ENCODE measurements at places on chromosomes 16 and 17.
A peak's percentile ranks its signal among the peaks of the same experiment; 100 is the strongest.

DNA sequence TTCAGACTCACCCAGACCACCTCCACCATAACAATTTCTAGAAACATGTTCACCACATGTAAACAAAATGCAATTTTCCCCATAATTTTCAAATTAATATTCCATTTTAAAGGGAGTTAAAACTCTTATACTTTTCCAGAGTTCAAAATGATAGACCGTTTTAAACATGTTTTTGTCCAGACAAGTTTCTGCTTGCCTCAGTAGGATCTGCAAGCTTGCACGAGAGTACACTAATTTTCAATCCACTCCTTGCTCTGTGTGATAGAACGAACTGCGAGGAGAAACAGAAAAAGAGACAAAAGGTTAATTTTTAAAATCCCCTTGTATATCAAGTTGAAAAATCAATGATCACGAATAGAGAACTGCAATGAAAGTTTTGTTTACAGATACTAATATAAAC is 7.1 kb downstream of the FAHD1 start:
- no peak for DNase-seq

GRCh38 chr17:42608305-42609181 is 631 bp downstream of the RETREG3 start:
- DNase-seq = no peak

DNA sequence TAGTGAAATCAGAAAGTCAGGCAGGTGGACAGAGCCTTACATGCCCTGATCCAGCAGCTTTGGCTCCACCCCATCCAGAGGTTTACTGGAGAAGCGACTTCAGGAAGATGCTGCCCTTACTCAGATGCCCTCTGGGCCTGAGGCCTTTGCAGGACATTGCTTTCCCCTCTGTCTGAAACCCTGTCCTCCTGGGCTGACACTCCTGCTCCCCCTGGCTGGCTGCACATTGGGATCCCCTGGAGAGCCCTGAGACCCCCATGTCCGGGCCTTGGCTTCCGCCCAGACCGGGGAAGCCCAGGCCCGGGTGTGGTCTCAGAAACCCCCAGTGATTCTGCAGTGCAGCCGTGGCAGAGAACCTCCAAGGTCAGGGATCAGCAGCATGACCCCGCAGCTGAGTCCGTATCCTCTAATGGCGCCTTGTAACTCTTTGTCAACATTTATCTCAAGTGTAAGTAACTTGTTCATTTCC is 36.6 kb downstream of the BCO1 start:
- no peak for DNase-seq

DNA sequence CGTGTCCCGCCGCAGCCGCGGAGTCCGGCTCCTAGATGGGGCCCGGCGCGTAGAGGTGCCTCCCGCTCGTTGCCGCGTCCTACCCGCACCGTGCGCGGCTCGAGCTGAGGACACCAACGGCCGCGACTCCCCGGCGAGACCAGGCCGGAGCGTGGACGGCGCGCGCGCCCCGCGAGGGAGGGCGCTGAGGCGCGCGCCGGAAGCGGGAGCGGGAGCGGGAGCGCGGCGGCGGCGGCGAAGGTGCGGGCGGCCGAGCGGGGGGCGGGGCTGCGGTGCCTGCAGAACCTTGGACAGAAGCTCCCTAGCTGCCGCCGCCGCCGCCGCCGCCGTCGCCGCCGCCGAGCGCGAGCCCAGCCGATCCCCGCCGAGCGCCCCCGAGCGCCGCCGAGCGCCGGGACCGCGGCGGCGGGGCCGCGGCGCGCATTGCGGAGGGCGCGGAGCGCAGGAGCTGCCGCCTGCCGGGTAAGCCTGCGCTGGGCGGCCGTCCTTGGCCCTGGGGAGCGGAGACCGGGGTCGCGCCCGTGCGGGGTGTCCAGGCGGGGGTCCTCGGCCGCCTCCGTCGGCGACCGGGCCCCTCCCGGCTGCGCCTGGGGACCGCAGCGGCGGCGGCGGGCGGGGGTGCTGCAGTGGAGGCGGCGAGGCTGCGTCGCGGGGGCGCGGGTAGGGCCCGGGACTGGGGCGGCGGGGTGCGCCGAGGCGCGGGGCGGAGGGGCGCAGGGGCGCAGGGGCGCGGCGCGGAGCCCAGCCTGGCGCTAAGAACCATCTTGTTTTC is at the start of gene CDK5R1:
Gene CDK5R1 (plus strand): TSS at position 293 of the 772 bp plus-strand sequence. CDS start 628 bp downstream, outside the sequence.
- DNase-seq = peak; percentile 66

GRCh38 chr17:62703261-62703775 is 75.8 kb downstream of the MRC2 start:
- DNase-seq = no peak

DNA sequence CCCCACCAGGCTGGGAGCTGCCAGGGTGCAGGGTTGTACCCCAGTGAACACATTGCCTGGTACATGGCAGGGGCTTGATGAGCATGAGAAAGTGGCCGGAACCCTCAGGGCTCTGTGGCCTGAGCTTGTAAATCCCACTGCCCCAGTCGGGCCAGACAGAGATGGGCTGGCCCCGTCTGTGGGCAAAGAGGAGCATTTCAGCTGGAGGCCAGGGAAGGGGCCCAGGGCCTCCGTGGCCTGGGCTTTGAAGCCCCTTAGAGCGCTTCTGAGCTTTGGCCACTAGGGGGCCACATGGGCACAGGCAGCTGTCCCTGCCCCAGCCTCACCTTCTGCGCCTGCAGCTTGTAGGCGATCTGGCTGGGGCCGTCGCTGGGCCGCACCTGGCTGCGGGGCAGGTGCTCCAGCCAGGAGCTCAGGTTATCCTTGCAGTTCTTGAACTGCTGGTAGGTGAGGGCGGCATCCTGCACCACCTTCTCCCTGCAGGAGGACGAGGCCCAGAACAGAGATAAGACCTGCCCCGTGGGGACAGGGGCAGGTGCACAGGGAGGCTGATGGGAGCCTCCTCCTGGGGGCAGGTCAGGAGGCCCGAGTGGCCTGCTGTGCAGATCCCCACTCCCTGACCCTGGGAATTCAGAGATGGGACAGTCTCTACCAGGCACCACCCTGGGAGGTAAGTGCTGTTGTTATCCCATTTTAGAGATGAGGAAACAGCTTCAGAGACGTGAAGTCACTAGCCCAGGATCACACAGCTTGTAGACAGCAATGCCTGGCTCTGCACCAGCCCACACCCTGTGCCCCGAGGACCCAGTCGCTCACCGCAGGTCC is 12.8 kb downstream of the EVPL start:
- DNase-seq = peak; percentile 82

DNA sequence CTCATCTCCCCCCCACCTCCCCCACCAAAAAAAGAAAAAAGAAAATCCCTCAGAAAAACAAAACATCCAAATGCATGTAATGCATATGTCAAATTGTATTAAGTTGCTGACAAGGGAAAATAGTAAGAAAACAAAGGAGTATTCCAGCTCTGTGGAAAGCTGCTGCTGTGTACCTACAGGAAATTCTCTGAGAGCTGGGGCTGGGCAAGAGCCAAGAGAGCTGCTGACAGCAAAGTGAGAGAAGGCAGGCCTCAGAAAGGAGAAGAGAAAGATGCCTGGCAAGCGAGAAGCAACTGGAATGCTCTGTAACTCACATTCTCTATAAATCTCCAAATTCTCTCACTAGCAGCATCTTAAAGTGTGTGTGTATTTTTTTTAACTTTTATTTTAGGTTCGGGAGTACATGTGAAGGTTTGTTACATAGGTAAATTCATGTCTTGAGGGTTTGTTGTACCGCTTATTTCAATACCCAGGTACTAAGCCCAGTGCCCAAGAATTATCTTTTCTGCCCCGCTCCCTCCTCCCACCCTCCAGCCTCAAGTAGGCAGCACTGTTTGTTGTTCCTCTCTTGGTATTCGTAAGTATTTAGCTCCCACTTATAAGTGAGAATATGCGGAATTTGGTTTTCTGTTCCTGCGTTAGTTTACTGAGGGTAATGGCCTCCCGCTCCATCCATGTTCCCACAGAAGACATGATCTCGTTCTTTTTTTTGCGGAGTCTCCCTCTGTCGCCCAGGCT is 24.4 kb downstream of the CNTROB start:
- no peak for DNase-seq

DNA sequence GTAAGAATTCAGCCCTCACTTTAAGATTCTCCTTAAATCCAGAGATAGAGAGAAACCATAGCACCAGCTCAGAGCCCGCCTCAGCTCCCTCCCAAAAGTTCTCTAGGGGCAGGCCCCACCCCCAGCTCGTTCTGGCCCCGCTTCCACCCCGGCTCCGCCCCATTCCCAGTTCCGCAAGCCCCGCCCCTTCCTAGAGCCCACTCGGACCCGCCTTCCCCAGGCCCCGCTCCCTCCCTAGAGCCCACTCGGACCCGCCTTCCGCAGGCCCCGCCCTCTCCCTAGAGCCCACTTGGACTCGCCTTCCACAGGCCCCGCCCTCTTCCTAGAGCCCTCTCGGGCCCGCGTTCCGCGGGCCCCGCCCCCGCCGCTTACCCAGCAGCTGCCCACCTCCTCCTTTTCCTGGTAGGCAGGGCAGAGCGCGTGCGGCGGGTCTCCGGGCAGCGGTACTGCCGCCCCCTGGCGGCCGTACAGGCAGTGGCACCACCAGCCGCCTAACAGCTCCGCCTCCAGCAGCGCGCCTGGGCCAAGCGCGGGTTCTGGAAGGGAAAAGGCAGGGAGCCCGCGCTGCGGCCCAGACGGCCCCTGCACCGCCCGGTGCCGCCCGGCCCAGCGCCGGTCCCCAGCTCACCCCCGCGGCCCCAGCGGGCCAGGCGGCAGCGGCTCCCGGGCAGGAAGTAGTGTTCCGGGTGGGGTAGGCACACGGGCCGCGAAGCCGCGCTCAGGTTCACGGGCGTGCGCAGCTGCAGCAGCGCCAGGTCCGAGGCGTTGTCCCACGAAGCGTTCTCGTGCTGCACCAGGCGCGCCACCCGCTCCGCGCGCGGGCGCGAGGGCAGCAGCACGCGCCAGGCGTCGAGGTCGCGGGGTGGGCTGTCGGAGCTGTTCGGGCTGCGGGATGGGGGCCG is 6.8 kb upstream of the PRSS8 start:
- DNase-seq = peak; percentile 97
